ENCODE measurements at places on chromosomes 5 and 9.

DNA sequence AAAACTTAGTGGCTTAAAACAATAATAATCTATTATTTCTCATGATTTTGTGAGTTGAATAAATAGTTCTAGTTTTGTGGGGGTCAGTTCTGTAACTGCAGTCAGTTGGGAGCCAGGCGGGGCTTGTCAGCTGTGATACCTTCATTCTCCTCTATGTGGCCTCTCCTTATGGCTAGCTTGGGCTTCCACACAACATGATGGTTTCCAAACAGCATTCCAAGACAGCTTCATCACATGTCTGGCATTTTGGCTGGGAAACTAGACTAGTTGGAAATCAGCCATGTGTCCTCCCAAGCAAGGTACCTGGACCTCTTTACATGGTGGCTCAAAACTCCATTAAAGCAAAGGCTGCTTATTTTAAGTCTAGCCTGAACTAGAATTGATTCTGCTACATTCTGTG, 61.4 kb upstream of the RANBP3L start:
- DNase-seq, result no peak

GRCh38 chr9:88809355-88810161, 181.7 kb upstream of the S1PR3 start:
- DNase-seq, result no peak

DNA sequence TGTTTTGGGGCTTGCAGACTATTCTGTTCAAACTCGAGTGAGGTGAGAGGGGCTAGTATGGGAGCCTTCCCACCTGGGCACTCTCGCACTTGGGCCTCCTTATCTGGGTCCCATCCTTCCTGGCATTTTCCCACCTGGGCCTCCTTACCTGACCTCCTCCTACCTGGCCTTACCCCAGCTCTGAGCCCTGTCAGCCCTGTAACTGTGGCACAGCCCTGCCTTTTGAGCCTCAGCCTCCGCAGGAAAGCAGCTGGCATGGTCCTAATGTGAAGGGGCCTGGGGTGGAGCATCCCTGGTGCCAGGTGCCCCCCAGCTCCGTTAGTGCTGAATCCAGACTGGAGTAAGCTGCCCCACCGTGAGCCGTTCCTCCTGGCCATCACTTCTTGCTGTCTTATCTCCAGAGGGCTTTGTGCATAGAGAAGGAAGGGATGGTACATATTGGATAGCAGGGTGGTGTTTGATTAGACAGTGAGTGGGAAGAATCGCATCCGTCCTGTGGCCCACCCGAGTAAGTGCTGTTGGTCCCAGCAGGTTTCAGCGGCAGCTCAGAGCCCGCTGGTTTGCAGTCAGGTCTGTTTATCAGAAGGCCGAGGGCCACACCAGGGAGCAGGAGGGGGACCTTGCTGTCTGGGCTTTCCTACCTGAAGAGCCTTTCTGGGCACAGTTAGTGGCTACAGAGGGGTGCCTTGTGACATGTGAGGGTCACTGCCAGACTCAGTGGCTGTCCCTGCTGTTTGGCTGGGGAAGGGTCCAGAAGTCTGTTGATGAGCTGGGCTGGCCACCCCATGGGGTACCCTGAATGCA, 76.5 kb downstream of the WNK2 start:
- DNase-seq, result no peak

DNA sequence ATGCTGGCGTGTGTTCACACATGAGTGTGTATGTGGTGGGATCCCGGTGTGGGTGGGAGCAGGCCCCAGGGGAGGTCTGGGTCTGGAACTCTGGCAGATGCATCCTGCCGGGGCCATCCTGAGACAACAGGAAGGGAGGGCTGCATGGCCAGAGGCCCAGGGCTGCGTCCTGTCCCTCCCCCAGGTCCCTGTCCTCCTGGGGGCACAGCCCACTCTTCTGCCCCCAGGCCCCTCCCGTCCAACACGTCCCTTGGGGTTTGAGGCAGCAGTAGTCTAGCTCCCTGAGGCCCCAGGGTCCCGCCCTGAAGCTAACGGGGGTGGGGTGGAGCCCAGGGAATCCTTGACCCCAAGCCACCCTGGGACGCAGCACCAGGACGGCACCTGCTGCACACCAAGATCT, 16.6 kb downstream of the FLT4 start:
- no peak for DNase-seq

DNA sequence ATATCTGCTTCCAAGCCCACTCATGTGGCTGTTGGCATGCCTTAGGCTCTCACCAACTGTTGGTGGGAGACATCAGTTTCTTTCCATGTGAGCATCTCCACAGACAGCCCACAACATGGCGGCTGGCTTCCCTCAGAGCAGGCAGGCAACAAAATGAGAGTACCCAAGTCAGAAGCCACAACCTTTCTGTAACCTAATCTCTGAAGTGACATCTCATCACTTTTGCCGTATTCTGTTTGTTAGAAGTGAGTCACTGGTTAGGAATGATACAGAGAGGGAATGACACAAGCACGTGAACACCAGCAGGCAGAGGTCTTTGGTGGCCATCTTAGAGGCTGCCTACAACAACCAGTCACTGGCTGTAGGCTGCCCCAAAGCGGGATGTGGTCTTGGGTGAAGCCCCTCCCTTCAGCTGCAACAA, 88.6 kb upstream of the RASGRF2 start:
- no peak for DNase-seq

DNA sequence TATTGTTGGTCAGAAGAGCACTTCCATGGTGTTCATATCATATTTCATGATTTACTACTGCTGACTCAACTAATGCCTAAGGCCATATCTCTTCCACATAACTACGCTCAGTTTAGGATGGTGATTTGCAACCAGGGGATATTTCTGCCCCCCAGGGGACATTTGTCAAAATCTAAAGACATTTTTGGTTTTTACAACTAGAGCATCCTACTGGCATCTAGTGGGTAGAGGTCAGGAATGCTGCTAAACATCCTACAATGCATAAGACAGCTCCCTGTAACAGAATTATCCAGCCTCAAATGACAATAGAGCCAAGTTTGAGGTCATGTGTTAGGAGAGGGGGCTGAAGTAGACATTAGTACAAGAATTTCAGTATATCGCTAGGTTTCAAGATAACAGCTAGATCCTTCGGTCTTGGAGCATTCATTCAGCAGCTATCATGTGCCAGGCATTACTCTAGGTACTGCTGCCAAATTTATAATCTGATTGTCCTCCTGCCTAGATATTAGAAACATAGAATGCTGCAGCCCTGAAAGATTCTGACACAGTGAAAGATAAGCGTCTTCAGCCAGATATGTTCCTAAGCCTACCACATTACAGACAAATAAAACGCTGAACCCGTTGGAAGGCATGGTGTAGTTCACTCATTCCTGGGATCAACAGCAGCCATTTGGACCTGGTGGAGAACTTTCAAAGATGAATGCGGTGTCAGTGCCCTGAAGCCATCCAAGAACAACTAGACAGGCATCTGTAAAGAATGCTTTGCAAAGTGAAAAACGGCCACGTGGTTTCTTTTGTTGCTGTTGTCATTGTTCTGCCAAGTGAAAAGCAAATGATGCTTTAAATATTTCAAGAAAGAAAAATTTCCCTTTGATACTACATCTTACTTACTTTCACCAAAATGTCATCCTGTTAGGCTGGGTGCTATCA, 55.5 kb upstream of the FST start:
- DNase-seq, result no peak

DNA sequence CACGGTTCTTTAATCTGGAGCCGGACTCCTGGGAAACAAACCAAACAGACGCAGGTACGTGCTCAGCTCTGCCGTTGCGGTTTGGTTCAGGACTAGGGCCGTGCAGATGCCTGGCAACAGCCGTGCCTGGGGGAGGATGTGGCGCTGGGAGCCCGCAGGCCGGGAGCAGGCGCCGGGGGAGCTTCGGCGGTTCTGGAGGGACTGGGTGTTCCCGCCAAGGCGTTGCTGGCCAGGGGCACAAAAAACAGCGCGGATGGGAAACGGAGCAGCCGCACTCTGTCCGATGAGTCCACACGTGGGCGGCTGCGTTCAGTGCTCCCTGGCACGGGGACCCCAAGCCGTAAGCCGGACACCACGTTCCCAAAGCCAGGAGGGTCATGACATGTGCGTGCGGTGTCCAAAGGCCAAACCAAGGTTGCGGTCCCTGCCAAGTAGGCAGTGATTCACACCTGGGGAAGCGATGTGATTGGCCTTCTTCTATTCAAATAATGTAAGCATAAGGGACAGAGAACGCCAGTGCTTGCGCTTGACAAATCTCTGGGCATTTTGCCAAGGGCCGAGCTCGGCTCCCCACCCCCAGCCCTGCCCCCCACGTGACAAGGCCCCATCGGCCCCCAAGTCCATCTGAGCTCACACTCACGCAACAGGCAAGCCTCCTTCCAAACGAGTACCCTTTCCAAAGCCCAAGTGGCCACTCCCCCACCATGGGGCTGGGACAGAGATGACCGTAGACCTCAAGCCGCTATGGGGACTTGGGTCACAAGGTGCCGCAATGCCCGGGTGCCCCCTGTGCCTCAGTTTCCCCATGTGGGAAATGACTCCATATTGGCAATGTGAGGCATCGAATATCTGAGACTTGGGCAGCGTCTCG, 49.7 kb upstream of the NKD2 start:
- no peak for DNase-seq

DNA sequence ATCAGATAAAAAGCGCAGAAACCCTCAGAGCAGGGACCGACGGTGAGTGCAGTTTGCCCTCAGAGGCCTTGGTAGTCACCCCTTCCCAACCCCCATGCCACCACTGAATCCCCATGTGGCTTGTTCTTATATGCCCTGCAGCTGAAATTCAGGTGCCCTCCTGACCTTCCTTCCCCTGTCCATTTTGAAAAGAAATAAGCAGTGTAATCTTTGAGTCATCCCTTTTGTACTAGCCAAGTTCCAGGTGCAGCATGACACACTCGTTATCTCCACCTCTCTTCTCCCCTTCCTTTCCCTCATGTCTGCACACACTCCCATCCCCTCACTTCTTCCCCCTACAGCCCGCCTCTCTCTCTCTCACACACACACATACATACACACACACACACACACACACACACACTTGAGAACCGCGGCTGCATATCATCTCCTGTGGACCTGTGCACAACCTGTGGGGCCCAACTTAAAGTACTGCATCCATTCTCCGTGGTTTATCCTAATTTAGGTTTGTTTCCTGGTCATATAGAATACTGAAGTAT, 53.1 kb downstream of the SYK start:
- DNase-seq, result no peak
